Left renal pelvis (tissue), 4 donors: ENCODE measurements at places on chromosomes 7 and 10. TPM values are rescaled to one million over a fixed set of nuclear protein-coding genes. Genes with fewer than 3 reads are reported as not detected.

DNA sequence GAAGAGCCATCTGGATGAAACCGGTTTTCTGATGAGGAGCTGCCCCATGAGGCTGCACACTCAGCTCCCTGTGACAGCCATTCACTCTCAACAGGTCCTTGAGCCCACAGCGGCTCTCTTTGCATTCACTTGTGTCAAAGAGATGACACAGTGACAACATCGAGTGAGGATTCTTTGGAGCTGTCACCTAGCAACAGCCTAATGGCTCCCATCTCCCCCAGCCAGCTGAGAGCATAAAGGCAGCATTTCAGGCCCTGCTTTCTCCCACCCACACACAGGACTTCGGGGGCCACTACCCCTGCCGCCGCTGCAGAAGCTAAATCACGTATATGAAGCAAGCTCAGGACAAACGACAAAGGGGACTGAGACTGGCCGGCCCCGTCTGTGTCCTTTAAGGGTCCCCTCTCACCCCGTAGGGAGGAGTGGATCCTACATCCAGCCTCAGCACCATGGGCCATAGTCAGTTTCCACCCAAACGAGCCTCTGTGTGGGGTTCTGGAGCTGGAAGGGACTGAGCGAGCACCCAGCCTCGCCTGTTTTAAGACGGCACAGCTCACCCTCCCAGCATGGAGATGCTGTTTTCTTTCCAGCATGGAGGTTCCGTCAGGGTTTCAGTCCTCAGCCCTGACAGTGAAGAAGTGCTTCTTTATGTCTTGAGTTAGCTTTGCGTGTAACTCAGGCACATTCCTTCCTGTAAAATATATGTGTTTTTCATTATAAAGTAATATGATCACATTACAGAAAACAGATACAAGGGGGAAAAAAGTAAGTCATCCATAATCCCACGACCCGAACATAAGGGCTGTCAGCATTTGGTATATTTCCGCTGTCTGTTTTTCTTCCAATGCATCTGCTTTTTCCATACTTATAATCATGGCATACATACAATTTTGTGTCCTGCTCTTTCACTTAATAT, 4.9 kb downstream of the CPA4 start:
- DNase-seq = no peak

GRCh38 chr7:158549616-158550393, 37.8 kb downstream of the PTPRN2 start:
- peak; percentile 32 for DNase-seq

The INA gene
- 0.70 TPM for polyA plus RNA-seq

- DNase-seq = no peak
Observed at GRCh38 chr10:4650582-4650981, 175.4 kb upstream of the AKR1E2 start.

The IQUB gene
- polyA plus RNA-seq = 5.5 TPM
